ENCODE measurements at places on chromosomes 12 and 14.

DNA sequence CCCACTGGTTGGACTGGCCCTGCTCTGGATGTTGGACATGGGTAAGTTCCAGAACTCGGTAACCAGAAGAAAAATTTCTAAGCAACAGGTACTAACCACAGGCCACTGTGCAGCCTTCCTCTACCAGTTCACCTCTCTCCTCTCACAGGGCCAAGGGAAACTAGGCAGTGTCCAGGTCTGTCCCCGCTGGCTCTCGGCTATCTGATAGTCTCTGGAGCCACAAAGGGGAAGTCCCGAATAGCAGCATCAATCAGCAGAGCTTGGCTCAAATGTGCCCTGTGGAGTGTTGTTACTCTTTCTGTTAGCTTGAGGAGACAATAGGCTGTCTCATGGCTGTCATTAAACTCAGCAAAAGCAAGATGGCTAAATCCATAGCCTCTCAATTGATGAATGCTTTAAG lies 73.2 kb downstream of the TSPAN11 start:
- DNase-seq, result no peak

- peak; percentile 77 for DNase-seq
These were observed 13.8 kb downstream of the GXYLT1 start for GRCh38 chr12:42130672-42131402.

DNA sequence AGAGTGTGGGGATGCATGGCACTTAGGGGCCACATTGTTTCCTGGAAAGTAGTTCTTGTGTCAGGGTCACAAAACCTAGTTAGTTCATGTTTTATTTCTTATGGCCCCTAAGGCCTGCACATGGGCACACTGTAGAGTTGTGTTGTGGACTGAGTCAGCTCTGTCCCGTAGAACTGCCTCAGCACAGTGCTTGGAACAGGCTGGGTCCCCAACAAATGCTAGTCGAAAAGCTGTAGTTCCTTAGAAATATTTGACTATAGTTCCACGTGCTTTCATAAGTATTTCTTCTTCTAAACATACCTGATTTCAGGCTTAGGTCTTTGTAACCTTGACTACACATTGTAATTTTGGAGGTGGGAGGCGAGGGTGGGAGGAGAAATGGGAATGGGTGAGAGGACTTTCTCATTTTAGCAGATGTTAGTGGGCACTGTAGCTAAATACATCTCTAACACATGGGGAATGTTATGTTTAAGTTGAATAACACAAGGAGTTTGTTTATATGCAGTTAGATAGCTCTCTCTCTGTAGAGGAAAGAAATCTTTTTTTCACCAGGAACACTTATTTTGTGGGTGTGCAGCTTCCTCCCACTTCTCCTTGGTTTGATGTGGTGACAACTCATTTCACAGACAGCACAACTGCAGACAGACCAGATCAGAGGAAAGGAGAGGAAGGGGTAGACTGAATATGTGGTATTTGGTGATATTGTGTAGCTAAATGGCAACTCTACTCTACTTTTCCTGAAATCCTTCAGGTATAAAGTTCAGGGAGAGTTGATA lies 39.5 kb upstream of the DACT1 start:
- DNase-seq, result no peak

DNA sequence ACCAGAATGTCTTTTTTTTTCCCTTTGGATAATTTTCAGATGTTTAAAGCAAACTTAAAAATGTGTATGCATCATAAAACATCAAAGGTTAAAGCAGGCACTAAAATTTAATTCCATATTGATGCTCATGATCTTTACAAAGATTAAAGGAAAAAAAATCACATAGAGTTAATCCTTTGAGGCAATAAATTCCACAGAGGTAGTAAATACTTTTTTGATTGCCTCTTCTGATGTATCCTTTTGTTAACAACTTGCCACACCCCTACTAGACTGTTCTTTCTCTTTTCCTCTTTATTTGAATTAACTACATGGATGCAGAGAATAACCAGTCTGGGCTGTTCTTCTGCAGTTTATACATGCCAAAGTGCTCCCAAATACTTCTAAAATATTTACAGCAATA lies 45.2 kb upstream of the KCNJ8 start:
- no peak for DNase-seq

GRCh38 chr12:130919086-130919485 lies 34.6 kb upstream of the ADGRD1 start:
- no peak for DNase-seq

- DNase-seq, result no peak
These were observed 1.3 kb downstream of the PRPH start for GRCh38 chr12:49296034-49296835.

- DNase-seq, result peak; percentile 62
These were observed 31.9 kb upstream of the OSBPL8 start for GRCh38 chr12:76591476-76591875.

DNA sequence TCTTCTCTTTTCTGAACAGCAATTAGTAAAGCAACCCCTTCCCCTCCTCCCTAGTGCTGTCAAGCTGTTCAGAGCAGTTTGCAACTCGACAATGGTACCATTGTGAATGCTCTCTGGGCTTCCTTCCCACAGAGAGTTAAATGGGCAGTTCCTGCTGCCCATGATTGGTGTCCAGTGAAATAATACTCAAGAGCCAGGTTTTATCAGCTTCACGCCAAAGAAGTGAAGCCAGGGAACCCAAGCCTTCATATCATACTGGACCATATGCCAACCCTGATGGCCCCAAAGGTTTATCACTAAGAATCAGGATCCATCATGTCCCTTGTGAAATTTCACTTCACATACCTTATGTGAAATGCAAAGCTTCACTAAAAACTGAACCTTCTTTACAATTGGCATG lies 24.7 kb downstream of the INSM2 start:
- DNase-seq, result no peak

DNA sequence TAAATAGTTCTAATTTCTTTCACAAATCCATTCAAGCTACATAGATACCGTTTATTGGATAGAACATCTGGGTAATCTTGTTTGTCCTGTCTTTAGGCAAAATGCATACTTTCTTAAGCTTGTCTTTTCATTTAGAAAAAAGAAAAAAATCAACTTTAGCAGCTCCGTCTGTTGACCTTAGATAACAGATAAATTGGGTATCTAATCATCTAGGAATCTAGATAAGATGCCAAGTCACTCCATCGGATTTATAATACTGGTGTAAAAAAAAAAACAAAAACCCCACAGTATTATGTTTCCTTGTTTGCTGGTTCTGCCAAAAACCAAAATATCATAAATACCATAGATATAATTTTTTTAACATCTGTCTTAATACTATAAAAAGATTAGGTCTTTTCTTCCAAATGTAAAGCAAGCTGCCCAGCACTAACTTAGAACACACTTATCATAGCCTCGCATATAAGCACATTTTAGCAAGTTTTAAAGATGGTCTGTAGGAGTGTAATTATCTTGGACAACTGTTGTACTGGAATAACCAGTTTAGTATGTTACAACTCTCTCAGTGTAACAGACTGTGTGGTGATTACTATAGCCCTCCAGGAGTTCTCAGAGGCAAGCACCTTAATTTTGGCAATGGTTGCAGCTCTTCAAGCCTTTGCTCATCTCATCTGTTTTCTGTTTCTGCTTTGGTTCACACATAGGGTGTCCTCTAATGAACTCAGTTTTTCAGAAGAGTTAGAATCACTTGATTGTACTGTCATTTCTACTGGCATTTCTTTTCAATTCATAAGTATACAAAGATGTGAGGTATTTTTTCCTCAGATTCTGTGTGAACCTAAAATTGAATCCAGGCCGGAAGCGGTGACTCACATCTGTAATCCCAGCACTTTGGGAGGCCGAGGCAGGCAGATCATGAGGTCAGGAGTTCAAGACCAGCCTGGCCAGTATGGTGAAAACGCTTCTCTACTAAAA lies 83.1 kb downstream of the ANO6 start:
- DNase-seq, result peak; percentile 75

DNA sequence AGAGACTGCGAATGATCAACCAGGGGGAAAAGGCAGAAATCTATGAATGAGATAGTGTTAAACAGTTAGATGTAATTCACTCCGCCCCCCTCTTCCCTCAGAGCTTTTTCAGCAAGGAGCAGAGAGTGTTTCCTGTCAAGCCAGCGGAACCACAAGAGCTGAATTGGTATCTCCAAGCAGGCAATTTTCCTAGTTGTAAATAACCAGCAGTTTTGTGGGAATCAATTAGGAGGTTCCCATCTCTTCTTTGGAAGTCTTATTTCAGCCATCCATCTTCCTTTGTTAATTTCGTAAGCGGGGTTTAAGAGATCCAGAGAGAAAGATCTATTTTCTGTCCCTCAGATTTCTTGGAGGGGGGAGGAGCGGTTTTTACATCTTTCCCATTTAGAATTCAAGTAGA lies 178.0 kb downstream of the FOXN3 start:
- no peak for DNase-seq

DNA sequence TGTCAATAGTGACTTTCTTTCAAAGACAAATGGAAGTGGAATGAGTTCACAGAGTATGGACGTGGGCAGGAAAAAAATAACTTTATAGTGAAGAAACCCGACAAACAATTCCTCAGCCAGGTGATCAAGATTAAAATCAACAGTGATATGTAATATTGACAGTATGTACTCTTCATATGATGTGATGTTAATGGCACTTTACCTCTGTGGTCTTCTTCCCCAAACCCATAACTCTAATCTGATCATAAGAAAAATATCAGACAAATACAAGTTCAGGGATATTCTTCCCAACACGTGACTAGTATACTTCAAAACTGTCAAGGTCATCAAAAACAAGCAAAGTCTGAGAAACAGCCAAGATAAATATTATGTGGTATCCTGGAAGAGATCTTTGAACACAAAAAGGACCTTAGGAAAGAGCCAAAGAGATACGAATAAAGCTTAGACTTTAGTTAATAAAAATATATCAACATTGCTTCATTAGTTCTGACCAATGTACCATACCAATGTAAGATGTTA lies 215.5 kb downstream of the PPFIA2 start:
- DNase-seq, result no peak

DNA sequence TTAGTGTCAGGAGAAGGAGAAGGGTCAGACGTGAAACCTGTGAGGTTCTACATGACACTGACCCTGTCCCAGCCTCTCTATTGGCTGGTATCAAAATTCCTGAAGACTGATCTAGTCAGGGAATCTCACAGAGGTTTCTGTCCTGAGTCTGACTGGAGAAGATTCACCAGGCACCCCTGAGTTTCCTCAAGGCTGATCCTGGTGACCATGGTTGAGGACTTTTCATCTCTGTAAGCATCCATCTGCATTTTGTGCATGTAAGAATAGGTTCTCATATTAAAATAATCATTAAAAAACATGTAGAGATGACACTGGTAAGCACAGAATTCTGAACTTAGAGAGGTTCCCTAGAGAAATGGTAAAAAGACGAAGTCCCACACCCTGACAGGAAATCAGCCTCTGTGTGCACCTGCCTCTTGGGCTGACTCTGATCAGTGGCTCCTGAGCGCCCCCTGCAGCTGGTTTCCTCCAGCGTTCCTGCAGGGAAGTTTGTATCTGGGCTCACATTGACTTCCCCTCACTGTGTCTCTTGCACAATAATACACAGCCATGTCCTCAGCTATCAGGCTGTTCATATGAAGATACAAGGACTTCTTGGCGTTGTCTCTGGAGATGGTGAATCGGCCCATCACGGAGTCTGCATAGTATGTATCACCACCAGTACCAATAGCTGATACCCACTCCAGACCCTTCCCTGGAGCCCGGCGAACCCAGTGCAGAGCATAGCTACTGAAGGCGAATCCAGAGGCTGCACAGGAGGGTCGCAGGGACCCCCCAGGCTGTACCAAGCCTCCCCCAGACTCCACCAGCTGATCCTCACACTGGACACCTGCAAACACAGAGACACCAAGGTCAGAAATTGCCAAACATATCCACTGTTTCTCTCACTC lies 991.9 kb downstream of the TMEM121 start:
- no peak for DNase-seq

GRCh38 chr14:41604721-41605531 lies 1.8 kb upstream of the LRFN5 start:
- peak; percentile 15 for DNase-seq

- no peak for DNase-seq
These were observed 108.5 kb downstream of the ZFC3H1 start for GRCh38 chr12:71555191-71555590.

- no peak for DNase-seq
These were observed 98.7 kb downstream of the GAS2L3 start for GRCh38 chr12:100672075-100672592.

GRCh38 chr14:68655021-68655831 lies 137.6 kb downstream of the ZFP36L1 start:
- DNase-seq, result no peak

DNA sequence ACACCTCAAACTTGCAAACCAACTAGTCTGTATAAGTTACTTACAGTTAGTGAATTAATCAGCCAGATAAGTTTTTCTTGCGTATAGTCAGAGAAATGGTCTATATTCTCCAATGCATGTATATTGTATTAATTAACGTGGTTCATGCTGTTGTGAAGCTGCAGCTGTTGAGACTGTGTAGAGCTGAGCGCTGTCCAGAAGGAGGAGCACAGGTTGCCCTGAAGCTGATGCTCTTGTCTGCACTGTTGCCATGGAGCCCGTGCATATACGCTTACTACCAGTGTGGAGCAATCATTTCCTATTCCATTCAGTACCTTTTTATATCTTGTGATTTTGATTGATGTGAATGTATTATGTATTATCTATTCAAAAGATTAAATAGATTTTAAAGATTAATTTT lies 74.3 kb upstream of the ARID2 start:
- DNase-seq, result peak; percentile 37

- DNase-seq, result no peak
These were observed 61.1 kb downstream of the PRIMA1 start for GRCh38 chr14:93727039-93727740.

GRCh38 chr14:102018251-102018650 lies 53.9 kb downstream of the DYNC1H1 start:
- DNase-seq, result no peak

DNA sequence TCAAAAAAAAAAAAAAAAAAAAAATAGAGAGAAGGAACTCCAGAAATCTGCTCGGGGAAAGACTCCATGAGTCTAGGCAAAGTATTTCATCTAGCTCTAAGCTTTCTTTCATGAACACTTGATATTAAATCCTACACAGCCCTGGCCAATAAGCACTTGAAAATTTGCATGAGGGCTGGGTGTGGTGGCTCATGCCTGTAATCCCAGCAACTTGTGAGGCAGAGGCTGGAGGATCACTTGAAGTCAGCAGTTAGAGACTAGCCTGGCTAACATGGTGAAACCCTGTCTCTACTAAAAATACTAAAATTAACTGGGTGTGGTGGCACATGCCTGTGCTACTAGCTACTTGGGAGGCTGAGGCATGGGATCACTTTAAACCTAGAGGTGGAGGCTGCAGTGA lies 13.1 kb upstream of the METAP2 start:
- DNase-seq, result no peak

DNA sequence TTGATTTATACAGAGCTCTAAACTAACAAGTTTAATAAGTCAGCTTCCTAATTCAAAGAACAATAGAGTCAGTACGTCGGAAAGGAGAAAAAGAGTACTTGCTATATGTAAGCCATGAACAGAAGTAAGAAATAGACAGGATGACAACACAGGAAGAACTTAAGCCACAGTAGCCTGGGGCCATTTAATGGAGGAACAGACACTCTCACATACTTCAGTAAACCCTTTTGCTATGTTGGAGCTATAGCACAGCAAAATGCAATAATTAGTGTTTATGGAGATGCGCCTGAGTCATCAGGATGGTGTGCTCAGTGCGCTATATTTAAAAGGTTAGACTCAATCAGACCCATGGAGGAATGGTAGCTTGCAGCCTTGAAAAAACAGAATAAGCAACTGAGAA lies 61.0 kb downstream of the SRGAP1 start:
- DNase-seq, result peak; percentile 94

- DNase-seq, result no peak
These were observed 52.1 kb downstream of the DRAM1 start for GRCh38 chr12:101929365-101930041.
